ENCODE measurements at places on chromosomes 4 and X.

GRCh38 chrX:75045369-75045768 lies 110.7 kb downstream of the ABCB7 start:
- DNase-seq, result no peak

GRCh38 chr4:39085891-39086290 lies 23.9 kb downstream of the KLHL5 start:
- DNase-seq, result no peak

- DNase-seq, result no peak
Observed at GRCh38 chr4:5471691-5472090, 236.7 kb downstream of the EVC2 start.

DNA sequence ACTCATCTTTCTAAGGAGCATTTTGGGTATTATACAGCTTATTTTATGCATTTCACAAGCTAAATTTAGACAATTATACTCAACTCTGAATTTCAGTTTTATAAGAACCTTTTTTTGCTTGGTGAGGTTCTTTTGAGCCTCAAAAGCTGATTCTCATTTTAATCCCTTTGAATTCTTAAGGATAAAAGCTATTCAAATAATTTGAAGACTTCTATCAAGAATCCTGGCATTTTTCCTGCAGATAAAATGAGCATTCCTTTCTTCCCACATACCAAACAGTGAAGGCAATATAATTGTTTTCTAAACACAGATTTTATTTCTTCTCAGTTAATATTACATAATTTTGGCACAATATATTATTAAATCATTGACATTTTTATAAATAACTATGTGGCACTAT lies 118.4 kb upstream of the GPM6A start:
- no peak for DNase-seq

DNA sequence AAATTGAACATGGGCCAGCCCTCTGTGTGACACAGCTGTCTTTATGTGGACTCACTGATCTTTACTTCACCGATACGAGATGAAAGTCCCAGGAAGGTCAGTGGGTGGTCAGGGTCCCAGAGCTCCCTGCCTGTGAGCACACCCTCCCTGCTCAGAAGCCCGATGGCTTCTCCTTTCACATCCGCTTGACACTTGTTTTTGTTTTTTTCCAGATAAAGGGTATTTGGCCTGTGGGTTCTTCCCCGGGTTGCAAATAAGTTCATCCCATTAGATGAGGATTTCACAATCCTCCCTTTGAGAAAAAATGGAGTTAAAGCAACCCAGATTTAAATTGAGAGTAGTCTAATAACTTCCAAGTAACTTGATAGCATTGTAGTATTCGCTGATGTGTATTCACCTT lies 48.2 kb upstream of the TLR2 start:
- no peak for DNase-seq

- no peak for DNase-seq
Observed at GRCh38 chr4:4658052-4658451, 116.2 kb upstream of the STX18 start.

DNA sequence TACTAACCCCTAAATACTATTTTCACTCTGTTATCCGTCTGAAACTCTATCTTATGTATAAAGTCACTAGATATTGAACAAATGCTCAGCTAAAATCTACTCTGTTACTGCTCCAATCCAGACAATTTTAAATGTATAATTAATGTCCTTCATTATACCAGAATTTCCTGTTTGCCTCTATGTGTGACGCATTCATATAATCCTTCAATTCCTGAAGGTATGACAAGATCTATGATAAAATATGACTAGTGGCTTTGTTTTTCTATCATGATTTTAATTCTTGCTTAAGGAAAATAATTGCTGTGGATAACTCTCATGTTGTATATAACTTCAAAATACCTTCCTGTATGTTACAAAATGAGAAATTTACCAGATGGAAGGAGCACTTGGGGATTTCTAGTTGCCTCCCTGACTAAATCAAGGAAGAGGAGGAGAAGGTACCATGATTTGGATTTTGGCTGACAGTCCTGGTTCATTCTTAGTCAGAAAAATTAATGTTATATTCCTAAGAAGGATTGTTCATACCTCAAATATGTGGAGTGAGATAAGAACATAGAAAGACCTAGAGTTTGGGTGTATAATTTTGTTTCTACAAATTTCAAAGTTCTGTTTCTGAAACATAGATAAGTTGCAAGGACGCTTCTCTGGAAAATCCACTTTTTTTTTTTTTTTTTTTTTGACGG lies 4.9 kb downstream of the CXCL6 start:
- no peak for DNase-seq

- no peak for DNase-seq
Observed at GRCh38 chr4:173245952-173246351, 77.3 kb downstream of the GALNT7 start.

DNA sequence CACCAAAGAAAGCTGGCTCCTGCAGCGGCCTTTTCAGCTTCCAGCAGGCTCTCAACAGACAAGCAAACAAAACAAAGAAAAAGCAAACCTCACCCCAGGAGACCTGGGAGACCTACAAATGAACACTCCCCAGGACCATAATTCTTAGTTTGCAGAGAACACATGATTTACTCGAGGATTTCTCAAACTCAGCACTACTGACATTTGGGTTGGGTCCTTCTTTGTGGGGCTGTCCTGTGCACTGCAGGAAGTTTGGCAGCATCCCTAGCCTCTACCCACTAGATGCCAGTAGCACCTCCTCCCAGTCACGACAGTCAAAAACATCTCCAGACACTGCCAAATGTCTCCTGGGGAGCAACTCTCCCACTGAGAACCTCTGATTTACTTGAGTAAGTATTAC lies 21.9 kb downstream of the APOO start:
- DNase-seq, result no peak

DNA sequence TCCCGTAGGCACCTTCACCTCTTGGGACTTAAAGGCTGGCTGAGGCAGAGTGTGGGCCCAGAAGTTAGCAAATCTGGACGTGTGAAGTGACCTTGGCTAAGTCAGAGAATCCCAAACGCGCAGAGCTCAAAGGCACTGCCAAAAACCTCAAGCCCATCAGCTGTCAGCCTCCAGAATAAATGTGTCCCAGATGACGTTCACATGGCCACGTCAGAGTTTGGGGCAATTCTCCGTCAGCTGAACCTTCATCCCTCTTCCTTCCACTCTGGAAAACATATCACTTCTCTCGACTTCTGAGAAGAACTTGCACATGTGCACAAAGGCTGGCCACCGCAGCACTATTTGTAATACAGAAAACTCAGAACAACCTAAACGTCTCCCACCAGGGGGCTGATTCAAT lies 35.7 kb upstream of the APLN start:
- no peak for DNase-seq

- DNase-seq, result no peak
Observed at GRCh38 chr4:79358438-79358837, 32.6 kb upstream of the NAA11 start.

- DNase-seq, result no peak
Observed at GRCh38 chrX:147735364-147735763, 176.4 kb upstream of the FMR1 start.

GRCh38 chrX:131239057-131239456 lies 50.0 kb downstream of the IGSF1 start:
- no peak for DNase-seq

DNA sequence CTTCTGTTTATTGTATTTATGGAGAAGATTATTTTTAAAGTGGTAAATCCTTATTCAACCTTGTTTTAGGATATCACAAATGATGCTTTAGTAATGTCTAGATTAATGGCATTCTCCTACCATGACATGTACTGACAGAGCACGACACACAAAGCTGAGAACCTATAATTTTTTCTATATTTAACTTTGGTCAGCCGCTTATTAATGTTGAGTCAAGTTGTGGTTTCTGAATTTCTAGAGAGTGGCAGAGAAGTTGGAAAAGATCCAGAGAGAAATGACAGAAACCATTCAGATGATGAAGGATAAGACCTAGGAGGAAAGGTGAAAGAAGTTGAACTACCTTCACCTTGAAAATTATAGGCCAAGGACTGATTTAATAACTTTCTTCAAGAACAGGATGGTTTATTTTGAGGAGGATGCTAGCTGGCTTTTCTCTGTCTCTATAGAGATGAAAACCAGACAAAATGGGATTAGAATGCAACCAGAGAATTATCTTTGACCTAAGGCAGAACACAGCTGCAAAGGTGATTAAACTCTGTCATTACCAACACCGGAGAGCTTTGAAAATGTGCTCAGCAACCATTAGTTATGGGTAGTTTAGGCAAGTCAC lies 62.6 kb upstream of the TSPAN5 start:
- DNase-seq, result no peak

GRCh38 chrX:19863212-19863856 lies 24.1 kb downstream of the SH3KBP1 start:
- DNase-seq, result no peak

DNA sequence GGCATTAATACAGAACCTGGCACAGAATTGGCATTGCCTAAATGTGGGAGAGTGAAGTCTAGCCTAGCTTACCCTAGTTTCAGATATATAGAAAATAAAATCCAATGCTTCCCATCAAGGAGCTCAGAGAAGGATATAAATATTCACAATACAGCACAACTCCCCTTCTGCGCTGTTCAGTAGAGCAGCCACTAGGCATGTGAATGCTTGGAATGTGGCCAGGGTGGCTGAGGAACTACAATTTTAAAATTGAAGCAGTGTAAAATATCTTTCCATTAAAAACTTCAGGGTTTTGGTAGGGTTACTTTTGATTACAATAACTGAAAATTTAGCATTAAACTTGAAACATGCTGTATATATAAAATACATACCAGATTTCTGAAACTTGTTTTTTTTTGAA lies 19.5 kb downstream of the ZNF518B start:
- DNase-seq, result no peak

DNA sequence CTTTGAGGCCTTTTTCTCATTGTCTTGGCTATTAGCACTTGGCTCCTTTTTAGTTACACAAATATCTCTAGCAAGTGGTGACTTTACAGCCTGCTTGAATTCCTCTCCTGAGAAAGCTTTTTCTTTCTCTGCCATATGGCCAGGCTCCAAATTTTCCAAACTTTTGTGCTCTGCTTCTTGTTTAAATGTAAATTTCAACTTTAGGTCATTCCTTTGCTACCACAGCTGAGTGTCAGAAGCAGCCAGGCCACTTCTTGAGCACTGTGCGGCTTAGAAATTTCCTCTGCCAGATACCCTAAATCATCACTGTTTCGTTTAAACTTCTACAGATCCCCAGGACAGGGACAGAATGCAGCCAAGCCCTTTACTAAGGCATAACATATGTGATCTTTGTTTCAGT lies 222.4 kb downstream of the FBXO8 start:
- DNase-seq, result no peak

GRCh38 chr4:41665636-41666207 lies 82.8 kb downstream of the PHOX2B start:
- no peak for DNase-seq

DNA sequence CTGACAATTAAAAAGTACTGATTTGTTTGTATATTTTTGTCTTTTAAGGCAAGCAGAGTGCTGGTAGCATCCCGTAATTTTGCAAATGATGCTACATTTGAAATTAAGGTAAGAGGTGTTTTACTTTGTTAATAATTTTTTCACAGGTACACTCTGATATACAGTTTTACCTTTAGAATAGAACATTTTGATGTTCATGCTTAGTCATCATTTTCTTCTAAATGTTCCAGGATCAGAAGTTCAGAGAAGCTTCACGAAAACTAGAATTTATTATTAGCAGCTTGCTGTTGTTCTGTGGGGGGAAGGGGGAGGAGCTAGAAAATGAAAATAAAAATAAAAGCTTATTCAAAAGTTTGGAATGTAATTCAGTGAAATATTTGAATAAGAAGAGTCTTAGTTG lies 5.5 kb downstream of the PDHA1 start:
- DNase-seq, result no peak

DNA sequence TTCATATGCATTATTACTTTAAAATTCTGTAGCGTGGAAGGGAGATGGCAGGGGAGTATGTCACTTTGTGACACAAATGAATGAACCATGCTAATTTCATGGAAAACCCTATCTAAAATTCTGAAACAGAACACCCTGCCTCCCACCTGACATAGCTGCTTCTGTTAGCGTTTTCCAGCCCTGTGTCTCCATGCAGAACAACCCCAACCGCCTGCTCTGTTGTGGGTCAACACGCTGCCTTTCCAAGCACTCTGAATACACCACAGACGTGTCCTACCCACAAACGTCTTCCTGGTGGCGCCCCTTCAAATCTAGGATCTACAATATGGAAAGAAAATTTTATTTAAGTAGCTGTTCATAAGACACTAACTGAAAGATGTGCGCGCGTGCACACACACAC lies 238.6 kb downstream of the TRIML1 start:
- no peak for DNase-seq

GRCh38 chr4:26404743-26405206 lies 84.0 kb downstream of the RBPJ start:
- DNase-seq, result no peak

DNA sequence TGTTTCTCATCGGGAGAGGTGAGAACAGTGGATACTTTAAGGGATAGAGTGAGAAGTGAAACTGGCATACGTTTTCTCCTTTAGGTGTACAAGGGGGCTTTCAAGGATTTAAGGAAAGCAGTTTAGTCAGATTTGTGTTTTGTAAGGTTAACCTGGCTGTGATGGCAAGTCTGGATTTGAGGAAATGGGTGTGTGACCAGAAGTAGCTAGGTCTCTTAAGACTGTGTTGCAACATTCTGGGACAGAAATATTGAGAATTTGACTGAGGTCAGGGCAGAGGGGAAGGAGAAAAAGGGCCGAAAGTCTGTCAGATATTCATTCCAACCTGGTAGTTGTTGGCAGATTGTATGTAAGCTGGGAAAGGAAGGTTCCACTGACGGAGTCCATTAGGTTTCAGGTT lies 10.4 kb upstream of the GABRE start:
- DNase-seq, result no peak

DNA sequence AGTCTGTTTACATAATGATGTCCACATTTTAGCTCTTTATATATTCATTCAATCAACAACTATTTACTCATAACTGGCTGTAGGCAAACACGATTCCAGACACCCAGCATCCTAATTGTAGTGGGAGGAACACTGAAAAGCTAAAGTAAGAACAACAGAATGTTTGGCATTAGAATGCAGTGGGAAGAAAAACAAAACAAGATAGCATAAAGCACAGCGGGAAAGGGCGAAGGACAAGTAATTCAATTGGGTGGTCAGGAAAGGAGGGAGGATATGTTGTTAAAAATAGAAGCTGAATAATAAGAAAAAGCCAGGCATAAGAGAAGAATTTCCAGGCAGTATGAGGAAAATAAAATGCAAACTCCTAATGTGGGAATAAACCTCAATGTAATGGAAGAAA lies 189.5 kb upstream of the FAT4 start:
- no peak for DNase-seq

GRCh38 chrX:134183665-134184064 lies 53.3 kb upstream of the CCDC160 start:
- DNase-seq, result no peak

GRCh38 chrX:82335772-82336171 lies 1133.9 kb downstream of the SH3BGRL start:
- DNase-seq, result no peak

GRCh38 chr4:41989994-41990364 lies 351 bp upstream of the SLC30A9 start:
- peak; percentile 7 for DNase-seq

GRCh38 chrX:14038375-14039085 lies 8.8 kb upstream of the GEMIN8 start:
- DNase-seq, result no peak

- DNase-seq, result peak; percentile 76
Observed at GRCh38 chr4:169270810-169271691, at the start of gene SH3RF1. TSS of gene SH3RF1 (minus strand) at chr4:169270956. CDS start at chr4:169269212, 1,744 bp downstream.

- no peak for DNase-seq
Observed at GRCh38 chr4:54586320-54586955, 71.3 kb upstream of the KIT start.
